ENCODE measurements at places on chromosomes 7 and 10. TPM values are rescaled to one million over a fixed set of nuclear protein-coding genes. Genes with fewer than 3 reads are reported as not detected.

The MOSPD3 gene
- 15.1 TPM for total RNA-seq

The DPYSL4 gene
- 0.44 TPM for total RNA-seq

The MLXIPL gene
- 15.7 TPM for total RNA-seq

The WNT8B gene
- not detected for total RNA-seq

The ARL3 gene
- total RNA-seq: 4.8 TPM

All from colonic mucosa (tissue), 4 donors.